ENCODE measurements at places on chromosomes 2 and 18.

DNA sequence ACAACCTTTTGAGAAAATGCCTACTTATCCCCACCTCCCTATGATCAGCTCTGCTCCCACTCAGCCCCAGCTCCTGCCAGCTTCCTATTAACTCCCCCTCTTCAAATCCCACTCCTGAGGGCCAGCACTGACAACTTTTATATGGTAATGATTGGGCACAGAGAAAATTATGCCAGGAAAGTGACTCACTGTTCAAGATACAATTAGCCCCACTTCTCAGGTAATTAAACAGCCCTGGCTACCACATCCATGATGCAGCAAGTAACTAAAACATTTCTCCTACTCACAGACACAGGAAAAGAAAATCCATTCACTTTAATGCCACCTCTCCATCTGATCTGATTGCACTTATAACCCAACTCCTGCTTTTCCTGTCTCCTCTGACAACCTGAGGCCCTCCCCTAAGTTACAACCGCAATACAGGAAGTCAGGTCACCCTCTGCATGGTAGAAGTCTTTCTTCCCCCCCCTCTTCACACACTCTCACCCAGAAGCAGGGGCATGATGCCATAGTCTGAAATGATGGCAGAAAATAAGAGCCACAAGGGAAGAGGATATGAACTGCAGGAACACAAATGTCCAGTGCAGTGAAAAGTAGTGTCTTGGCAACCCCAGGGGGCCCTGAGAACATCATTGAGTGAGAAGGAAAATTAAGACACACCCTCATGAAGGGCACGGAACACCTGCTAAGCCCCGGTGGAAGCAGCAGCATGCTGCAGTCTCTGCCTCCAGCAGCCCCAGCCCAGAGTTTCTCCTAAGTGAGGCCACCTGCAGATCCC, 54.4 kb downstream of the STK39 start:
- peaks cover 8% of the 10 kb centered on the region for H3K4me1 ChIP-seq
- H3K27ac ChIP-seq = no peak overlapping the region
- no peak overlapping the region for H3K4me3 ChIP-seq
- DNase-seq = no peak

- H3K27ac ChIP-seq = no peak overlapping the region
- H3K36me3 ChIP-seq = no peaks in the 10 kb centered on the region
- H3K27me3 ChIP-seq = no peaks in the 10 kb centered on the region
- peaks cover 7% of the 10 kb centered on the region for H3K4me1 ChIP-seq
- H3K4me3 ChIP-seq = no peak overlapping the region
These were observed 103.1 kb downstream of the UPP2 start for GRCh38 chr2:158204741-158205165.

- no peak overlapping the region for H3K4me3 ChIP-seq
- peak; percentile 54 for DNase-seq
- no peaks in the 10 kb centered on the region for H3K36me3 ChIP-seq
- no peak overlapping the region for H3K27ac ChIP-seq
- no peaks in the 10 kb centered on the region for H3K27me3 ChIP-seq
These were observed 225.3 kb downstream of the ICOS start for GRCh38 chr2:204161886-204162285.

DNA sequence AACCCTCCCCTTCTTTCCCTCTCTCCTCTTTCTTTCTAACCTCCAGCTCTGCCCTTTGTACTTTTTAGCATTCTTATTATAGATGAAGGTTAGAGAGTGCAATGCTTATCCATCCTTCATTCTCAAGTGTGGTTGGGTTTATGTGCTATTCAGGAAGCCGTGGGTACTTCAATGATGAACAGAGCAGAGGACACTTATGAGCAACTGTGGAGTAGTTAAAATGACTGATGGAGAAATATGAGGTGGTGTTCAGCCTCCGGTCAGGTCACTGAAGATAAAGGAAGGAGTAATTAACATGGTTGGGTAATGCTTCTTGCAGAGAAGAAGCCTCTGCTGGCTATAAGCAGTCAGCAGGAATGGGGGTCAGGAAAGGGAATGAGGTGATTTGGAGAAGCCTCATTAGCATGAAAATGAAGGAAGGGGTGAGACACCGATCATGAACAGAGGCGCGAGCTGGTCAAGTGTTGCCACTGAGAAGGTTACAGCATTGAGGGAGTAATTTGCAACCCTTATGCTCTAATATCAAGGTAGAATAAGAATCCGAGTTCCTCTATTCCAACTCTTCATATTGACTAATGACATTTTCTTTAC, 174.7 kb downstream of the LPIN1 start:
- no peak overlapping the region for H3K27ac ChIP-seq
- no peak for DNase-seq
- no peaks in the 10 kb centered on the region for H3K36me3 ChIP-seq
- H3K27me3 ChIP-seq = no peaks in the 10 kb centered on the region
- H3K4me3 ChIP-seq = no peak overlapping the region

- H3K4me3 ChIP-seq = no peak overlapping the region
- no peaks in the 10 kb centered on the region for H3K4me1 ChIP-seq
- H3K27me3 ChIP-seq = peaks cover 2% of the 10 kb centered on the region
- H3K36me3 ChIP-seq = no peaks in the 10 kb centered on the region
These were observed 516.7 kb downstream of the KCNJ3 start for GRCh38 chr2:155215037-155215707.

- no peaks in the 10 kb centered on the region for H3K36me3 ChIP-seq
These were observed 84.2 kb upstream of the ID2 start for GRCh38 chr2:8597559-8598225.

DNA sequence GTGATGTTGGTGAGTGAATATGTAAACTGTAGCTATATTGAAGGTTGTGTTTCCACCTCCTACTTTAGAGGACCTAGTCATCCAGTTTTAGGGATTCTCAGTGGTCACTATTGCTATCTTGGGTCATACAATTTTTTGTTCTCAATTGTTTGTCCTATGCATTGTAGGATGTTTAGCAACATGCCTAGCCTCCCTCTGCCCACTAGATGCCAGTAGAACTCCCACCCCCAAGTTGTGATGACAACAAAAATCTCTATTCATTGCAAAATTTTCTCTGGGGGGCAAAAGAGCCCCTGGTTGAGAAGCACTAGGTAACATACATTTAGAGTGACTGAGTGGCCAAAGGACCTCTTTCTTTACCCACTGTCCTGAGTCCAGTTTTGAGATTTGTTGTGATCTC, 87.3 kb downstream of the LRRTM4 start:
- H3K4me3 ChIP-seq = no peak overlapping the region
- no peak for DNase-seq
- H3K36me3 ChIP-seq = no peaks in the 10 kb centered on the region

DNA sequence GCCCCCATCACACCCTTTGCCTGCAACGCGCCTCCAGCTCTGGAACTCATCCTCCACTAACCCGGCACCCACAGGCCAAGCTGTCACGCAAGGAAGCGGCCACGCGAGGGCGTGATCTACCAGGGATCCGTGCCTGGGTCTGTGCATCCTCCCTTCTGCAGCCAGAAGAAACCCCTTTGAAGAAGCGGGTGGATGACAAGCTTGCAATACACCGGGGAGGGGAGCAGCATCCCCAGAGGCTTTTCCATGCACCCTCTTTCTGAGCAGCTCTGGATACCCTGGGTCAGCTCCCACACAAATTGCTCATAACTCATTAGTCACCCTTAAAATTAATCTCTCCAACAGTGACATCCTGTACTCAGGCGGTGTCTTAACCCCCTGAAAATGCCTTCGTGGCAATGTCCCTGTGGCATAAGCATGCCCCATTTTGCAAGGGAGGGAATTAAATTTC, 47.6 kb downstream of the PDCL3 start:
- no peak overlapping the region for H3K27ac ChIP-seq
- DNase-seq = peak; percentile 76
- H3K4me1 ChIP-seq = no peaks in the 10 kb centered on the region
- H3K27me3 ChIP-seq = no peaks in the 10 kb centered on the region

DNA sequence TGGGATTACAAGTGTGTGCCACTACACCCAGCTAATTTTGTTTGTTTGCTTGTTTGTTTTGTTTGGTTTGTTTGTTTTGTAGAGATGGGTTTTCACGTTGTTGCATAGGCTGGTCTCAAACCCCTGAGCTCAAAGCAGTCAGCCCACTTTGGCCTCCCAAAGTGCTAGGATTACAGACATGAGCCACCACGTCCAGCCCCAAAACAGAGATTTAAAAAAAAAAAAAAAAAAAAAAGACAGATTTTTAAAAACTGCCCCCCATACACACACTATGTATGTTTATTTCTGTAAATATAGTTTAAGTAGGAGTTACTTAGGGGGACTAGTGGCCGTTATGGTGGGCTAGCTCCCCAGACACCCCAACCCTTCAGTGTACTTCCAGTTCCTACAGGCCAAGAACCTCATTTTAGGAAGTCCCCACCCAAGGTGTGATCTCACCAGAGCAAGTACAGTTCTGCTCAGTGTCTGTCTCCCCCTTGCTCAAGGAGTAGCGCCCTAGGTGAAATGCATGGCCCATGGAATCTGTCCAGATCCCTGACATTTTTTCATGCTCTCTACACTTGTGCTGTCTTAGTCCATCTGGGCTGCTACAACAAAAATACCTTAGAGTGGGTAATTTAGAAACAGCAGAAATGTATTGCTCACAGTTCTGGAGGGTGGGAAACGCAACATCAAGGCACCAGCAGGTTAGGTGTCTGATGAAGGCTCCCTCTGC, 1.6 kb upstream of the TMBIM1 start:
- peaks cover 2% of the 10 kb centered on the region for H3K36me3 ChIP-seq
- H3K4me1 ChIP-seq = peaks cover 37% of the 10 kb centered on the region
- H3K27ac ChIP-seq = no peak overlapping the region
- no peak for DNase-seq

DNA sequence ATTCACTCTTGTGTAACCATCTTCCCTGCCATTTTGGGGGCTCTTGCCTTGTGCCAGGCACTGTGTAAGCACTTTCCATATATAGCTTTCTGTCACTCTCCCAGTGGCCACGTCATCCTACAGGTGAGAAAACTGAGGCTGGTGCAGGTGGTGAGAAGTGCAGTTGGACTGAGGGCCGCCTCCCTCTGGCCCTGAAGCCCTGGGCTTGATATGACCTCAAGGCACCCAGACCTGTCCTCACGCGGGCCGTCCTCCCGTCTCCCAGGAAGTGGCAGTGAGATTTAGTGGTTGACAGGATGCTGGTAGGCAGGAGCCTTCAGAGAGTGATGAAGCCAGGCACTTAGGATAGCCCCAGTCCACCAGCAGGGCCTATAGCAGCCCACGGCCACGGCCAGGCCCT, 30.5 kb downstream of the MAL start:
- H3K36me3 ChIP-seq = no peaks in the 10 kb centered on the region
- H3K4me1 ChIP-seq = peaks cover 1% of the 10 kb centered on the region
- DNase-seq = no peak
- no peak overlapping the region for H3K27ac ChIP-seq
- H3K27me3 ChIP-seq = no peaks in the 10 kb centered on the region

- no peak for DNase-seq
- H3K4me1 ChIP-seq = peaks cover 3% of the 10 kb centered on the region
- no peak overlapping the region for H3K27ac ChIP-seq
- no peaks in the 10 kb centered on the region for H3K36me3 ChIP-seq
These were observed 78.0 kb downstream of the NEURL3 start for GRCh38 chr2:96427169-96427568.

DNA sequence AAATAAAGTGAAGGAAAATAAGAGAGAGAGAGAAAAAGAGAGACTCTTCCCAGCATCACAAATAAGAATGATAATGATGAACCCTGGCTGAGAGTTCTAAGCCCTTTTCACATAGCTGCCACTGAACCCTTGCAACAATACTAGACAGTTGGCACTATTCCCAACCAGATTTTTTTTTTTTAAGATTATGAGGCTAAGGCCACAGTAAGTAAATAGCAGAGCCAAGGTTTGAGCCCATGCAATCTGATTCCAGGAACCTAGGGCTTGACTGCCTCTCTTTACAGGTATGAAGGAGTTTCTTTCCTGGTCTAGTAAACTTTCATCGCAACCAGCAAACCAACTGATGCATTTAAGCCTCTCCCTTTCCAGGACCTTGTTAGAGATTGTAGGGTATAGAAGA, 424.6 kb downstream of the NCKAP5 start:
- H3K4me1 ChIP-seq = no peaks in the 10 kb centered on the region
- no peaks in the 10 kb centered on the region for H3K36me3 ChIP-seq
- peak; percentile 70 for DNase-seq
- H3K27ac ChIP-seq = no peak overlapping the region
- no peak overlapping the region for H3K4me3 ChIP-seq
- no peaks in the 10 kb centered on the region for H3K27me3 ChIP-seq

DNA sequence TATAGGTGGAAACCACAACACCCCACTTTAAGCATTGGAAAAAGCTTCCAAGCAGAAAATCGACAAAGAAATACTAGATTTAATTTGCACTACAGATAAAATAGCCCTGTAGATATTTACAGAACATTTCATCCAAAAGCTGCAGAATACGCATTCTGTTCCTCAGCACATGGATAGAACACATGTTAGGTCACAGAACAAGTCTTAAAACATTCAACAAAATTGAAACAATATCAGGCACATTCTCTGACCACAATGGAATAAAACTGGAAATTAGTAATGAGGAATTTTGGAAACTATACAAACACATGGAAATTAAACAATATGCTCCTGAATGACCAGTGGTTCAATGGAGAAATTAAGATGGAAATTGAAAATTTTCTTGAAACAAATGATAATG, 27.8 kb upstream of the XDH start:
- H3K4me1 ChIP-seq = no peaks in the 10 kb centered on the region
- H3K27ac ChIP-seq = no peak overlapping the region
- H3K36me3 ChIP-seq = no peaks in the 10 kb centered on the region
- no peak for DNase-seq
- no peaks in the 10 kb centered on the region for H3K27me3 ChIP-seq
- no peak overlapping the region for H3K4me3 ChIP-seq

GRCh38 chr2:71959494-71959893, 188.2 kb downstream of the CYP26B1 start:
- H3K36me3 ChIP-seq = no peaks in the 10 kb centered on the region
- H3K4me1 ChIP-seq = no peaks in the 10 kb centered on the region
- DNase-seq = no peak
- H3K27me3 ChIP-seq = no peaks in the 10 kb centered on the region
- no peak overlapping the region for H3K27ac ChIP-seq
- no peak overlapping the region for H3K4me3 ChIP-seq

DNA sequence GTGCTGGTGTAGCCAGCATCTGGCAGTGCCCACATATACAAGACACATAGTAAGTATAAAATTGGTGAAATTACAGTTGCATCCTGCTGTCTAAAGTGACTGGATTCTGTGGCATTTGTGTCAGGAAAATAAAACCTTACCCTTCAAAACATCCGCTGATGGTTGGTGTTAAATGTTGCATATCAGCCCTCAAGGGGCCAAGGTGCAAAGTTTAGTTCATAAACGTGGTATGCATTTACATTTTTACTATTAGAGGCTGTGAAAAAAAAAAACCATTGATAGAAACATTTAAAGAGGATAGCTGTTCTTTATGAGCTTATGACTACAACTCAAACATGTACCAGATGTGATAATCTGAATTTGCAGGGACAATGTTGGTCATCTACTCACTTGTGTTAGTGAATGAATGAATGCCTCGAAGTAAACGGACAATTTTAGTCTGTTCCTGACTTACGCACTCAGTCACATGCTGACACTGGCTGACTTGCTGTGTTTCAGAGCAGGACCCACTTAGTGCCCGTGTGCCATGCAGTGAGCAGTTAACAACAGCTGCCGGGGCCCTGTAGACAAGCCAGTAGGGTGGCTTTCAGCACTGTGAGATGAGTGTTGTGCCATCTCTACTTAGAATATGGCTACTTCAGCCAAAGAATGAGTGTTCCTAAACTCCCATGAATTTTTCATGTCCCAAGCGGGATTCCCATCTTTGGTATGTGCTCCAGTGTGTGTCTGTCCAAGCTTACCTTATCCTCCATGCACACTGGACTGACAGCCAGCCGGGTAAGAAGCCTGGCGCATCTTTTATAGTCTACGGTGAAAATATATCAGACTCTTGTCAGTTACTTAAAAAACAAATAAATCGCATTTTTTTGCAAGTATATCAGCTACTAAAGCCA, 5.3 kb downstream of the ALKAL2 start:
- H3K27ac ChIP-seq = no peak overlapping the region
- H3K4me3 ChIP-seq = no peak overlapping the region
- DNase-seq = no peak
- peaks cover 19% of the 10 kb centered on the region for H3K27me3 ChIP-seq
- H3K4me1 ChIP-seq = no peaks in the 10 kb centered on the region
- peaks cover 17% of the 10 kb centered on the region for H3K36me3 ChIP-seq
